ENCODE measurements at places on chromosomes 5 and 9.

DNA sequence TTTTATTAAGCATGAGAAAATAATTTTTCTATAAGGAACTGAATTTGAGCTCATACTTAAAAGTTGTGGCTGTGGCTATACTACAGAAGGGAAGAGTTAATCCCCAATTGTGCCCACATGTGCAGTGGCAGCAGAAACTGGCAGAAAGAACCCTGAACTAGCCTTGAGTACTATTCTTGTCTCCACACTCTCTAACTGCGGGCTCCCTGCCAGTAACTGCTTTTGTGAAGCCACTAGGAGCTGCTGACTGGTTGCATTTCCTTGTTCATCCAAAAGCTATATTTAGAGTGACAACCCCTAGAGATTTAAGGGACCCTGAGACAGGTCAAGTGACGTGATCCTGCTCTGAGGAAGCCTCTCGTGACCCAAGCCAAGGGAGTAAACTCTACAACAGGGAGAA is 238.6 kb downstream of the ELAVL2 start:
- no peak for DNase-seq

- DNase-seq: no peak
Observed at GRCh38 chr5:125891061-125891725, 532.0 kb upstream of the GRAMD2B start.

DNA sequence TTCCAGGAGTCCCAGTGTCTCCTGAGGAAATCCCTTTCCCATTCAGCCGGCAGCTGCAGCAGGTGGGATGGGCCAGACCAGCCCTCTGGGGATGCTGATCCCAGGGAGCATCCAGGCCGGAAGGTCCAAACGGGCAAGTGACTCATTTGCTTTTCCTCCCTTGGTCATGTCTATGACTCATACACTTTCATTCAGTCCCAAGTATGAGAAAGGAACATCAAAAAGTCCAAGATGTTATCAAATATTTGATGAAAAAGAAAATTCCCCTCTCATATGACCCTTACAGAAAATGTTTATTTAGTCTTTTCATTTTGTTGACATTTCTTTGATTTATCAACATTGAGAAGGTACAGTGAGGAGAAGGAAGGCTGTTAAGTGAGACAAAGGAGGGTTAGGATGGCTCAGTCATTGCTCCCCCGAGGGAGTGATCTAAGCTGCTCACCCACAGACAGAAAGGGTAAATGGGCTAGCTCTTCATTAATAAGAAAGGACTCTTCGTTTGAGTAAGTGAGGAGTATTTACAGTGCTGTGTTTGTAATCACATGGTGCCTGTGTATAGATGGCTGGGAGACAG is 117.6 kb upstream of the ANKRD55 start:
- DNase-seq: no peak

- no peak for DNase-seq
Observed at GRCh38 chr5:120538149-120538548, 74.0 kb downstream of the PRR16 start.

- peak; percentile 22 for DNase-seq
Observed at GRCh38 chr5:96614110-96614691, 48.0 kb upstream of the CAST start.

GRCh38 chr5:19713740-19714139 is 274.3 kb downstream of the CDH18 start:
- no peak for DNase-seq
